Activated CD4-positive, alpha-beta memory T cell treated with anti-CD3 and anti-CD28 coated beads for 36 hours (primary cell): ENCODE measurements at places on chromosomes 5 and 9. TPM values are rescaled to one million over a fixed set of nuclear protein-coding genes. Genes with fewer than 3 reads are reported as not detected.

Gene PAEP
- not detected for total RNA-seq

DNA sequence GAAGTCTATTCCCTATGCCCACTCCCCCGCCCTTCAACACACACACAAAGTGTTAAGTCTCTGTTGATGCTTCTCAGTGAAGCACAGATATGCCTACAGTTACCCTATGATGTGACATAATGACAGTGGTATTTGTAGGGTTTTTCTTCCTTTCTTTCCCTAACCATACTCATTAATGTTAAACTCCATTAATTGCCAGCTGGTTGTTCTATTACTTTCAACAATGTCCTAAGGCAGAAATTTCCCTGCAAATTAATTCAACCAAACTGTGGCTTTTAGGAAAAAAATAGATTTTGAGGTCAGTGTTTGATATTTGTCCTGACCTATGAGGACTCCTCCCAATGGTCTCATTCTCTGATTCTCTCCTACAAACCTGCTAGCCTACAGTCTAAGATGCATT lies 38.2 kb upstream of the SLCO6A1 start:
- no peak for DNase-seq

Gene BTNL3
- not detected for total RNA-seq

Gene C9orf153
- total RNA-seq: 0.26 TPM

Gene ARAP3
- 5.2 TPM for total RNA-seq

Gene PCDHA1
- not detected for total RNA-seq

GRCh38 chr9:109934857-109935215 lies 154.8 kb downstream of the PALM2AKAP2 start:
- DNase-seq: peak; percentile 37

DNA sequence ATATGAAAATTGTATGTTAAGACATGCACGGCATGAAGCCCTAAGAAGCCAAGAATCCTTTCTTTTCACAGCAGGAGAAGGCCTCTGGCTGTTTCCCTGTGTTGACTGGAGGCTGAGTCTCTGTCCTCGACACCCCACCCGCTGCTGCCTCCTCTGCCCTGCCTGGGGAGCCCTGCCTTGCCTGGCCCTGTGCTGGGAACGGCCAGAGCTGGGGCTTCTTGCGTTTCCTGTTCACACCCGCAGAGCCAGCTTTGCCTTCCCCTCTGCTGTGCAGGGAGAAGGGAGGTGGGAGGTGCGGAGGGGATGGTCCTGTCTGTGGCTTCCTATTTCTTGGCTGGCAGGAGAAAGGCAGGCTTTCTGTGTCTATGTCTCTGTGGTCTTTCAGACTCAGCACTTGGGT lies 6.9 kb upstream of the GMCL2 start:
- DNase-seq: no peak

Gene PRLR
- not detected for total RNA-seq

- DNase-seq: no peak
Measured at GRCh38 chr9:626596-626995, 214.9 kb upstream of the DMRT1 start.

Gene KIF24
- 5.7 TPM for total RNA-seq

- DNase-seq: no peak
Measured at GRCh38 chr5:72013766-72014624, 93.3 kb upstream of the MAP1B start.
